ENCODE measurements at places on chromosomes 11 and 22. TPM values are rescaled to one million over a fixed set of nuclear protein-coding genes. Genes with fewer than 3 reads are reported as not detected.

The ZNHIT2 gene
- total RNA-seq, result 11.8 TPM

The OR6T1 gene
- not detected for total RNA-seq

DNA sequence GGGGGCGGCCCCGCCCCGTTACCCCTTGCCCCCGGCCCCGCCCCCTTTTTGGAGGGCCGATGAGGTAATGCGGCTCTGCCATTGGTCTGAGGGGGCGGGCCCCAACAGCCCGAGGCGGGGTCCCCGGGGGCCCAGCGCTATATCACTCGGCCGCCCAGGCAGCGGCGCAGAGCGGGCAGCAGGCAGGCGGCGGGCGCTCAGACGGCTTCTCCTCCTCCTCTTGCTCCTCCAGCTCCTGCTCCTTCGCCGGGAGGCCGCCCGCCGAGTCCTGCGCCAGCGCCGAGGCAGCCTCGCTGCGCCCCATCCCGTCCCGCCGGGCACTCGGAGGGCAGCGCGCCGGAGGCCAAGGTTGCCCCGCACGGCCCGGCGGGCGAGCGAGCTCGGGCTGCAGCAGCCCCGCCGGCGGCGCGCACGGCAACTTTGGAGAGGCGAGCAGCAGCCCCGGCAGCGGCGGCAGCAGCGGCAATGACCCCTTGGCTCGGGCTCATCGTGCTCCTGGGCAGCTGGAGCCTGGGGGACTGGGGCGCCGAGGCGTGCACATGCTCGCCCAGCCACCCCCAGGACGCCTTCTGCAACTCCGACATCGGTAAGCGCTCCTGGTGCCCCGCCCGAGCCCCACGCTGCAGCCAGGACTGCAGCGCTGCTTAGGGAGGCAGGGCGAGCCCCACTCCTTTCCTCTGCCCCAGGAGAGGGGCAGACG, at the start of gene TIMP3:
Gene TIMP3, plus strand, starts transcription at position 169 of the 700 bp plus-strand sequence. Its CDS starts 297 bp downstream, at position 466.
- DNase-seq, result peak; percentile 59

- no peak for DNase-seq
Observed at GRCh38 chr11:6735306-6735705, 36.5 kb downstream of the OR2AG2 start.

DNA sequence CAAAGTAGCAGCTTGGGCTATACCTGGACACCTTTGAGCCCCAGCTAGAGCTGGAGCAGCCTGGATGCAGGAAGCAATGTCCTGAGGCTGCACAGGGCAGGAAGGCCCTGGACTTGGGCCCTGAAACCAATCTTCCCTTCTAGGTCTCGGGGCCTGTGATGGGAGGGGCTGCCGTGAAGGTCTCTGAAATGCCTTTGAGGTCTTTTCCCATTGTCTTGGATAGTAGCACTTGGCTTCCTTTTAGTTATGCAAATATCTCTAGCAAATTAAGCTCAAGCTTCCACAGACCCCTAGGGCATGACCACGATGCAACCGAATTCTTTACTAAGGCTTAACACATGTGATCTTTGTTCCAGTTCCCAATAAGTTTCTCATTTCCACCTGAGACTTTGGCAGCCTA, 40.0 kb downstream of the LINC01488 start:
- no peak for DNase-seq

The PRDM10 gene
- 19.3 TPM for total RNA-seq

GRCh38 chr22:31199187-31199586, 12.9 kb upstream of the LIMK2 start:
- DNase-seq, result no peak

The TNNT3 gene
- total RNA-seq, result 0.38 TPM

GRCh38 chr11:128587415-128587814, at the start of gene ETS1:
Gene ETS1 (minus strand): TSS chr11:128587558. CDS start chr11:128573130, 14,428 bp downstream.
- DNase-seq, result no peak

GRCh38 chr22:37542959-37543358, 17.3 kb upstream of the CDC42EP1 start:
- DNase-seq, result no peak

The CRACR2B gene
- 52.9 TPM for total RNA-seq

DNA sequence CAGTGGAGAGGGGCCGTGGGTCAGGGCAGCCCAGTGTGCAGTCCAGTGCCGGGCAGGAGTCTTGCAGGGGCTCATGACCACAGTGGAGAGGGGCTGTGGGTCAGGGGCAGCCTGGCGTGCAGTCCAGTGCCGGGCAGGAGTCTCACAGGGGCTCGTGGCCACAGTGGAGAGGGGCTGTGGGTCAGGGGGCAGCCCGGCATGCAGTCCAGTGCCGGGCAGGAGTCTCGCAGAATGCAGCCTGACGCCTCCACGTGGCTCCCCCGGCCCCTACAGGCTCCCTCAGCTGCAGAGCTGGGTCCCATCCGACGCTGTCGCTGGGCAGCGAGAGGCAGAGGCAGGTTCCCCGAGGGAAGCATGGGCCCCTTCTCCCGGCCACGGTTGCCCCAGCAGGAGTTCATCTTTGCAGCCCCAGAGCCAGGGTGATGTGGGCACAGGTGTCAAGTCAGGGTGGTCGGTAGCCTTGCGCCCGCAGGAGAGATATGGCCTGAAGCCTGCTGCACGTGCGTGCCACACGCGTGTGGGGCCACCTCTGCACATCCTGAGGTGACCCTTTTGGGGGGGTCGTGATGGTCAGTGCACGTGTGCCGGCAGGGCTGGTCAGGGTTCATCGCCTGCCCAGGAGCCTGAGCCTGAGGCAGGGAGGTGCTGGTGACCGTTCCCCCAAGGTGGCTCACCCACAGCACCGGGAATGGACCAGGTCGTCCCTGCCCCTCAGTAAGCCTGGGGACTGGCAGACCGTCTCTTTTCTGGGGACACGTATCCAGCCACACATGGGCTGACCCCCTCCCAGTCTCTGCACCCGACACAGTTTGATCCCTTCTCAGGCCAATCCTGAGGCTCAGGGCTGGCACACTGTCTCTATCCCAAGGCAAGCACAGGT, 2.9 kb downstream of the IFITM5 start:
- DNase-seq, result no peak

DNA sequence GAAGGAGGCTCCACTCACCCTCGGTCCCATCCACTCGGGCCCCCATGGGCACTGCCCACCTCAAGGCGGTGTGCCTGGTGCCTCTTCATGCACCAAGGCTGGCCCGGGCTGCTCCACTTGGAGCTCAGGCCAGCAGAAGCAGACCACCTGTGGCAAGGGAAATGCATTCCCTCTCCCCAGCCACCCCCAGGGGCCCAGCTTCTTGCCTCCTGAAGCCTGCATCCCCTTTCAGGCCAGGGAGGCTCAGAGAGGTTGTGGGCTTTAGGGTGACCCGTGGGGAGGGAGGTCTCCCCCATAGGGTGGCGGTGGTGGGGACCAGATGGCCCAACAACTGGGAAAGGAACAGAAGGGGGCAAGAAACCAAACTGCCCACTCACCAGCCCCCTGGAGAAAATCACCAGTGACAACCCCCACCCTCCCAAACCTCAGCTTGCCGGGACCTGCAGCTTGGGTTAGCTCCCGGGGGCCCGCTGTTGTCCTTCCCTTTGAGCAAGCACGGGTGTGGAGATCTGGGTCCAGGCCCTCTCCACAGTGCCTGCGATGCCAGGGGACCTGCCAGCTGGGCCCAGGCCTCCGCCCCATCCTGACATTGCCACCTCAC, 8.4 kb downstream of the CBX6 start:
- DNase-seq, result no peak

- DNase-seq, result no peak
Observed at GRCh38 chr11:108804511-108804910, 139.6 kb downstream of the DDX10 start.

DNA sequence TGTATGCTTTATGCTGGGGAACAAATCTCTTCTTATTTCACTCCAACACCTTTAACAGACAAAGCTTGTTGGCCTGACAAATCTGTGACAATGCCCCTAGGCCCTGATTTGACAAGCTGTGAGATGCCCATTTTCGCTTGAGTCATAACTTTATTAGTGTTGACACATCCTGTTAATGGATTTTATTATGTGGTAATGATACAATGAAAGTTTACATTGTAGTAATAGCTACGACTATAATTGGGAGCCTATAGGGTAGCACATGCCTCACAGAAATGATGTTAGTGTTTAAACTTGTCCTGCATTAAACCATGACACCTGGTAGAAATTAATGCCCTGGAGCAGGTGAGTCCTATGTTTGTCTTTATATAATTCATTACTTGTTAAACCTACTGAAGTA, 3.3 kb upstream of the MMP10 start:
- DNase-seq, result no peak

The SLC25A45 gene
- 4.0 TPM for total RNA-seq

The CAT gene
- 44.1 TPM for total RNA-seq

DNA sequence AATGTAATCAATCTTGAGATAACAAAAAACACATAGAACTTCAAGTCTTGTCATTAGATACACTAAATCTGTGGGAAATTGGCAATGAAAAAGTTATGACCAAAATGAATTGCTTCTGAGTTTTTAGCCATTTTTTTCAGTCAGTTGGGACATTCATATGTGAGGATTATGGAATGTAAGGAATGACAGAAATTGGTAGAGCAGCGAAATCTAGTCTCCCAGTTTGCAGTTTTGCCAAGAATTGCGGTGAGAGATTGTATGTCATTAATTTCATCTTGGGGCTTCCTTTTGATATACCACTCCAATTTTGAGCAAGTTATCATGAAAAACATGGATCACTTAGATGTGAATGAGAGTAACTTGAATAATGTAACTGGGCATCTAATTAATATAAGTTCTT, 49.9 kb downstream of the SIK2 start:
- no peak for DNase-seq

- DNase-seq, result no peak
Observed at GRCh38 chr11:72308226-72309073, 64.5 kb upstream of the PHOX2A start.

- DNase-seq, result no peak
Observed at GRCh38 chr11:130458410-130458729, 9.9 kb downstream of the ADAMTS15 start.

DNA sequence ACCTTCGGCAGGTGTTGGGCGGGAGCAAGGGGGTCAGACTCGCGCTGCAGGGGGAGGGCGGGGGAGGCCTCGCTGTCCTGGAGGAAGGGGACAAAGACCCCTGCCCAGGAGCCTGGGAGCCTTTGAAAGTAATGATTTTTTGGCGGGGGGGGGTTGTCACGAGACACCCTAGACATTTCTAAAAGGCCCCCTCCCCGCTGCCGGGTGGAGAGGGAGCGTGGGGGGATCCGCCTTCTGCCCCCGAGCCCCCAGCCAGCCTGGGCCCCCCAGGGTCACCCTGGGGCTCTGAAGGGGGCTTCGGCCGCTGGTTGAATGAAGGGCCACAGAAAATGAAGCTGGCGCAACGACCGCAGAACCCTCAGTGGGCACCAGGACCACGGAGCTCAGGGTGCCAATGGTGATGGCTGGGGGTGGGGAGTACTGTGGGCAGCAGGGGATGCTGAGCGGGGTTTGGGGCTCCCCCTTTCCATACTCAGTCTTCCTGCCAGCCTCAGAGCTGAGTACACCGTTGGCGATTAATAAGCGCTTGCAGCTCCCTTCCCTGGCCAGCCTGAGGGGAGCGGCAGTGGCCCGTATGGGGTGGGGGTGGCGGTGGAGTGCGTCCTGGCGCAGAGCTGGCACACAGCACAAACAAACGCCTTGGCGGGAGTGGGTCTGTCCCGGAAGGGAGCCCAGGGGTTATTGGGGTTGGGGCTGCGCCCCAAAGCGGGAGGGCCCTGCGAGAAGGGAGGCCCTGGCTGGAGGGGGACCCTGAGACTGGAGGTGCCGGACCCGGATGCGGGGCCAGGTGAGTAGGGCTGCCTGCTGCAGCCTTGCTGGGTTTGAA, 1.2 kb upstream of the DUSP8 start:
- DNase-seq, result no peak

- no peak for DNase-seq
Observed at GRCh38 chr22:47878460-47878859, 1116.0 kb downstream of the TBC1D22A start.

The GAL gene
- 2.2 TPM for total RNA-seq

- DNase-seq, result no peak
Observed at GRCh38 chr22:40967111-40967760, 16.1 kb downstream of the RBX1 start.
